ENCODE measurements at places on chromosomes 5 and 9.
A peak's percentile ranks its signal among the peaks of the same experiment; 100 is the strongest.

GRCh38 chr5:17436350-17436749, 61.7 kb upstream of the TAF11L2 start:
- no peak for DNase-seq

DNA sequence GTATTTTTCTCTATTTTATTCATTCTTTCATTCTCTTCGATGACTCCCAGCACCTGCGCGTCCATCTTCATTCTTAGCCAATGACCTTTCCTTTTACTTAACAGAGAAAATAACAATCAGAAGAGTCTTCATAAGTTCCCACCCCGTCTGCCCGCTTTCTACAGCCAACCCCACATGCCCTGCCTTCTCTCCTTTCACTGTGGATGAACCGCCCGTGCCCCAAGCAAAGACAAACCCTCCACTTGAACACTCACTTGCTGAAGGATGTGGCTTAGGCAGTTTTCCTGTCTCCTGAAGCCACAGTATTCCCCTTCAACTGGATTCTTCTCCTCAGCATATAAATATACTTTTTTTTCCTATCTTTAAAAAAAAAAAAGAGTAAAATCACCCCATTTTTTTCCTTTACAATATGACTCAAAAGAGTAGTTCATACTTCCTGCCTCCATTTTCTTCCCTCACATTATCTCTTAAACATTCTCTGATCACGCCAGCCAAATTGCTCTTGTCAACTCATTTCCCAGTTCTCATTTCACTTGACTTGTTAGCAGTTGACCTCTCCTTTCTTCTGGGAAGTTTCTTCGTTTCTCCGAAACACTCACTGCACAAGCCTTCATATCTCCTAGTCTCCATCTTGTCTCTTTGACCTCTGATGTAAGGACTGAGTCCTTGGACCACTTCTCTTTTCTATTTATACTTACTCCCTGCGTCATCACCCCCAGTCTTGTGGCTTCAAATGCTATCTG, 11.1 kb downstream of the NIPSNAP3B start:
- DNase-seq, result no peak

- DNase-seq, result no peak
Observed at GRCh38 chr5:16485656-16486055, 20.1 kb upstream of the ZNF622 start.

DNA sequence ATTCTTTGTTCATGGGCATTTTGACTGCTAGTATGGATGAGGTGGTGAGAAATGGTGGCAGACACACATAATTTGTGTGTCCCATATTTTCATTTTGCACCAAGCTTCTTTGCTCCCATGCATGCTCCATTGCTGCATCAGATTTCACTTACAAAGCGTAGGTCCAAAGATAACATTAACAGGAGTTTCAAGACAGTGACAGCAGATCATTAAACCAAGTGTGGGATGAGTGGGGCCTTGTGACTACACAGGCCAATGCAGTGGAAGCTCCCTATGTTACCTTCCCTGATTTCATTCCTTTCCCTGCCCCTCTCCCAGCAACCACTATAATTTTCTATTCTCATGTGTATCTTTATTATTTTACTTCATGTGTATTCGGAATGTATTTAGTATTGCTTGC, 142.0 kb downstream of the AOPEP start:
- no peak for DNase-seq

GRCh38 chr5:92567831-92568450, 1013.1 kb downstream of the NR2F1-AS1 start:
- no peak for DNase-seq

DNA sequence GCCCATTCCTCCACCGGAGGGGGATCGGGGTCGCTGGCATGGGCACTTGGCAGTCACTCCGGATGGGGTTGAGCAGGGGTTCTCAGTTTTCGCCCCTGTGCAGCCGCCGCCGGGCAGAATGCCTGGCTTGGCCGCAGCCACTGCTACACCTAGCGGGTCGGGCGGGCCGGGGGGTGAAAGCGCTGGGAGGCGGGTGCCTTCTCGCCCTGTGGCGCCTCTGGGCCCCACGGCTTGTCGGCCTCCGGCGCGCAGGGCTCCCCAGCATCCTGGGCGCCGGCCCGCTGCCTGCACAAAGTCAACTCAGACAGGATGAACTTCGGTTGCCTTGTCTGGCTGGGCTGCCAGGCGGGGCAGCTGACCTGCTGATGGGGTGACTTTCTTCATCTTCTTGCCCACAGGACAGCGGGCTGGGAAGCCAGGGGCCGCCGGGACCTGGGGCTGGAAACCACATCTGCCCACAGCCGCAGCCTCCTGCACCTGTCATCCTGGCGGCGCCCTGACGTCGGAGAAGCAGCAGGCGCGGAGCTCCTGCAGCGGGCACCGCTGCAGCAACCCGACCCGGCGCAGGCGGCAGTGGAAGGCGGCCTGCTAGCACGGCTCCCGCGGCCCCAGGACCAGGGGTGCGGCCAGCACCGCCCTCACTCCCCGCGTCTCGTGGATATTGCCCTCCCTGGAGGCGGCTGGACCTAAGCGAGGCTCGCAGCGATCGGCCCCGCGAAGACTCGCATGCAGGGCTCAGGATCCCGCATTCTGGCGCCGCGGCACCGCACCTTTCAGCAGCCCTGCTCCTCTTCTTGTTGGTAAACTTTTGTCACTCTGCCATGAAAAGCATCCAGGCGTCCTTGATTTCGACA, 1.3 kb upstream of the ANKRD18A start:
- peak; percentile 42 for DNase-seq

Measured in NCI-H1930 (cell line).